Activated naive CD8-positive, alpha-beta T cell treated with anti-CD3 and anti-CD28 coated beads, Interleukin-2, amount 50 U/mL, for 24 hours (primary cell): ENCODE measurements at places on chromosomes 7 and 10.

DNA sequence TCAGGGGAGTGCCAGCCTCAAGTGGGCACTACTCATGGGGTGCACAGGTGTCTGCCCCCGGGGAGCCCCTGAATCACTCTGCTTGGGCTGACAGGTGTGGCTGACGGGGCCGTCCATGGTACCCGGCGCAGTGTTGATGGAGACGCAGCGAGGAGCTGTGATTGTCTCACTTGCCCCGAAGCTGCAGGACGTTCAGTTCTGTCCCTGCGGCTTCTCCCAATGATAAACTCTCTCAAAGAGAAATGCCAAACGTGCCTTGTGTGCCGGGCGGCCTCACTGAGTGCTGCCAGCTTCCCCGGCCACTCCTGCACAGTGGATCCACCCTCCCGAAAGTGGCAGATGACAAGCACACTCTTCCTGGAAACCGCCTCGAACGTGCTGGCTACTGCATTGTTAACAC lies 203.2 kb downstream of the DNAJB6 start:
- no peak for DNase-seq

- DNase-seq: no peak
These were observed 314.6 kb downstream of the CXCL12 start for GRCh38 chr10:44070282-44070681.

DNA sequence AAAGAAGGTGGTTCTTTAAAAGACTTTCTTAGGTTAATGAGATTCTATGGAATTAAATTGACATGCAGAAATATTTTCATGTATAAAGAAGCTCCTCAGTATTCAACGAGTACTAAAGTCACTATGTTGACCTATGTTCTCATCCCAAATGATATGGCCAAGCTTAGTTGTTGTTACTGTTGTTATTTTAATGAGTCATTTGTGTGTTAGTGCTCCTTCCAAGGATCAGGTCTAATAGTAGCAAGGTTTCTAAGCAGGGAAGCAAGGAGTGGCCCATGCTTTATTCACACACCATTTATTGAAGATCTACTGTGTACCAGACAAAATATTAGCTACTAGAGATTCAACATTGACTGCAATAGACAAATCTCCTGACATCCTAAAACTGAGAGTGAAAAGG lies 41.9 kb downstream of the LRRN3 start:
- no peak for DNase-seq

GRCh38 chr7:121157885-121158590 lies 169.5 kb downstream of the CPED1 start:
- DNase-seq: no peak

DNA sequence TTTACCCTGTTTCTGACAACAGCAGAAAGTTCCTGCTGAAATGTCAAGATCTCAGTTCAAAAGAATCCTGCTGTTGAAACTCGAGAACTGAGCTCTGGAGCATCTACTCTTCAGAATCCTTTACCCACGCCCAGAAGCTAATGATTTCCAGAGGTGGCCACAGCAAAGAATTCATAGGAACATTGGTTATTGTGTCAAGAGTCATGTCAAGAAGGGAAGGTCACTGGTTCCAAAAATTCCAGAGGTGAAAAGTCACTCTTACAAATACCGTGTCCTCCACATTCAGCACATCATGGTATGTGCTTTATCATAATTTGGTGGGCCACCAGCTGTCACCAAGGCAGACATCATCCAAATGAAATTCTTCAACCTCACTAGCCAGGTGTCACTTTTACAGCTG lies 394.4 kb upstream of the NPVF start:
- DNase-seq: no peak

- no peak for DNase-seq
These were observed 265.1 kb upstream of the KLF14 start for GRCh38 chr7:130998993-130999602.

DNA sequence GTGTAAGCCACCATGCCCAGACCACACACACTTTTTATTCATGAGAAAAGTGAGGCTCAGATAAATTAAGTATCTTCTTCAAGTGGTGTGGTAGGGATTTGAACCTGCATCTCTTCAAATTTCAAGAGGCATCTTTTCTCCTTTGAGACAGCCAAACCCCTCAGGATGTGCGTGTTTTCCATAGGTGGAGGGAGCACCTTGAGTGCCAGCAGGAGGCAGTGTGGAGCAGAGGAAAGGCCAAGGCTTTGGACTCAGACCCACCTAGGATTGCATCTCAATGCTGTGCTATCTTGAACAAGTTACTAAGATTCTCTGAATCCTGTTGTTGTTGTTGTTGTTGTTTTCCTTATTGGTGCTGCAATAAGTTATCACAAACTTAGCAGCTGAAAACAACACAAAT lies 40.2 kb upstream of the MYL10 start:
- no peak for DNase-seq
